NCI-H748 treated with DMSO at 0.1 percent for 48 hours (cell line): ENCODE measurements at places on chromosomes 7 and 10.
A peak's percentile ranks its signal among the peaks of the same experiment; 100 is the strongest.

DNA sequence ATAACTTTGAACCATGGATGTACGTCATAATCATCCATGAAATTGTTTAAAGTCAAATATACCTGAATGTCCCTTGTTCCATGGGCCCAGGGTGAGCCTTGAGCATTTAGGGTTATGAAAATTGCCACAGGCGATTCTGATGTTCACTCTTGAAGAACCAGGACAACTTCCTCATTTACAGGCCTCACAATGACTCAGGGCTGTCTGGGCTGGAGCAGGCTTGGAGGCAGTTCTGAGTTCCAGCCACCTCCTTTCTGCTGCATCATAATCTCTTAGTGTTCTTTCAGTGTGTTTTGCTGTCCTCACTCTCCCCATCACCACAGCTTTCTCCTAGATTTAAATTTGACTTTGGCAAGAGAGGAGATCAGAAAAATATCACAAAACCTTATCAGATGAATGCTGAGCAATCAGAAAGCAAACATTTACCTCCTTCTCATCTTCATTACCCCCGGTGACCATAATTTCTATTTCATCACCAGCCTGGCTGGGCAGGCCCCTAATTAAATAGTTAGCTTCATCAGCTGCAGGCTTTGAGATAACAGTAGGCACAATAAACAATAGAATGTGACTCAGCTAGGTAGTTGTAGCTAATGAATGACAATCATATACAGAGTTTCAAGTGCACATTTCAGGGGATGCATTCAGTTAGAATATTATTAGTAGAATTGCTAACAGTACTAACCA, 571.0 kb downstream of the SH2D4B start:
- DNase-seq = no peak

GRCh38 chr7:117673839-117674238, 194.0 kb downstream of the CFTR start:
- peak; percentile 39 for DNase-seq

GRCh38 chr7:142894985-142895593, 9.5 kb upstream of the TRPV6 start:
- no peak for DNase-seq

GRCh38 chr7:85510287-85510686, 323.4 kb upstream of the SEMA3D start:
- no peak for DNase-seq

GRCh38 chr10:17910125-17910789, 41.5 kb upstream of the SLC39A12 start:
- peak; percentile 52 for DNase-seq

DNA sequence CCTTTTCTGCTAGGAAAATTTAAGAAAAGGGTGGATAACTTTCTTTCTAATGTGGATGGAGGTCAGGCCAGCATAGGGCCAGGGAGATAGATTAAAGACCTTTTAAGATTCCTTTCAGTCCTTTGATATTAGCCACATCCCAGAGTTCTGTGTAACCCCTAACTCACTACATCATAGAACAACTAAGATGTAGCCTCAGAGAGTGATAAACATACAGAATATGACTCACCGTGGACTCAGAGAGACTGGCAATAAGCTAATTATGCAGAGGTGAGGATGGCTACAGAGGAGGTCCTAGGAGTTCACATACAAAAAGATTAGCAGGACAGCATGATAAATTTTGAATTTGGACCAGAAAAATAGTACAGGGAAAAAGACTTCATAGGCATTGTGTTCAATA, 141.0 kb downstream of the AOAH start:
- no peak for DNase-seq

DNA sequence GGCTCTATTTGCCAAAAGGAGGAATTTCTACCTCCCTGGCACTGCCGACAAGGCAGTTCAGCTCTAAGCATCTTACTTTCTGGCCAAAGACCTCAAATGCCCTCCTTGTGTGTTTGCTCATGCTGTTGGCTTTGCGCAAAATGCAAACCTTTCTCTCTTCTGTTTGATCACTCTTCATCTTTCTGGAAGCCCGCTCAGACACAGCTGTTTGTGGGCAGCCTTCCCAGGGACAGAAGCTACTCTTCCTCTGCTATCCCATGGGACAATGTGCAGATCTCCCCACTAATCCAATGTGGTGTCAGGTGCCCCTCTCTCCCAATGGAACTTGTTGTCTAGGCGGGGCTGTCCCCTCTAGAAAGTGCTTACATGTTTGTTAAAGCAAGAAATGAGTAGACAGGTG, 278.7 kb downstream of the CCSER2 start:
- DNase-seq = no peak

DNA sequence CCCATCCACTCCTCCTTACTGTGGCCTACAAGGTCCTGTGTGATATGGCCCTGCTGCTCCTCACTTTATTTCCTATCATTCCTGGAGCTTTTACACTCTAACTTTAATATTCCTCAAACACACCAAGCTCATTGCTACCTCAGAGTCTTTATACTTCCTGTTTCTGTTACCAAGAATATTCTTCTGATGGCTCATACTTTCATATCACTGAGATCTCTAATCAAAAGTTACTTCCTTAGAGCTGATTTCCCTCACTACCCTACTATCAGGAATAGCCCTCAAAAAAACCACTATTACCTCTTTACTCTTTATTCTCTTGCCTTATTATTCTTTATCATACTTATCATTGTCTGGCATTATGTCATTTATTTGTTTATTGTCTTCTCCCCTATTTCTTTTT, 5.8 kb upstream of the PPP3CB start:
- no peak for DNase-seq

- DNase-seq = no peak
Observed at GRCh38 chr10:54900584-54900983, 99.6 kb upstream of the PCDH15 start.

- no peak for DNase-seq
Observed at GRCh38 chr7:21030237-21030871, 243.7 kb upstream of the SP8 start.

DNA sequence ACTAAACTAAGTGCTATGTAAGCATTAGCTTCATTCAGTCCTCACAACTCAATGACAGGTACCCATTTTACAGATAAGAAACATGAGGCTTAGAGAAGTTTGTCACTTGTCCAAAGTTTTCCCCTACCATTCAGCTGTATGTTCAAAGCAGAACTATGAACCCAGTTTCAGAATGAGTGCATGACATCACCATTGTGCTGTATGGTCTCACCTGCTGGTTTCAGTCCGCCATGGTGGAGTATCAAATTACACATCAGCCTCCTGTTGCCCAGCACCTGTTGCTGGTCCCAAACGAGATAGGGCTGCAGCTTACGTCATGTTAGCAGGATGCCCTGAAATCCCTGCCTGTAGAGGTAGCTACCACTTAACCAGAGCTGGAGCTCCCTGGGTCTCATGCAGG, 95.0 kb downstream of the DYNC1I1 start:
- peak; percentile 76 for DNase-seq
